ENCODE measurements at places on chromosomes 1 and 21. TPM values are rescaled to one million over a fixed set of nuclear protein-coding genes. Genes with fewer than 3 reads are reported as not detected.

DNA sequence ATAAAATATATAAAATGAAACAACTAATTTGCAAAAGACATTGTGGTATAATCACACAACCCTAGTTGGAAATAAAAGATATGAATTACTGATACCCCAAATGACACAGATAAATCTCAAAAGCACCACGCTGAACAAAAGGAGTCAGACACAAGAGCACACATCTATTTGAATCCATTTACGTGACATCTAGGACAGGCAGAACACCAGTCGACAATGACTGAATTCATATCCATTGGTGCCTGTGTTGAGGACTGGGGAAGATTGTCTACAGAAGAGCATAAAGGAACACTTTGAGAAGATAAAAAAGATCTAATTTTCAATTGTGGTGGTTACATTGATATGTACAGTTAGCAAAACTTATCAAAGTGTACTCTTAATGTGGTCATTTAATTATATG lies 874.1 kb downstream of the LTN1 start:
- no peak for DNase-seq
- H3K4me1 ChIP-seq: peaks cover 3% of the 10 kb centered on the region
- peaks cover 2% of the 10 kb centered on the region for H3K36me3 ChIP-seq
- no peak overlapping the region for H3K4me3 ChIP-seq

DNA sequence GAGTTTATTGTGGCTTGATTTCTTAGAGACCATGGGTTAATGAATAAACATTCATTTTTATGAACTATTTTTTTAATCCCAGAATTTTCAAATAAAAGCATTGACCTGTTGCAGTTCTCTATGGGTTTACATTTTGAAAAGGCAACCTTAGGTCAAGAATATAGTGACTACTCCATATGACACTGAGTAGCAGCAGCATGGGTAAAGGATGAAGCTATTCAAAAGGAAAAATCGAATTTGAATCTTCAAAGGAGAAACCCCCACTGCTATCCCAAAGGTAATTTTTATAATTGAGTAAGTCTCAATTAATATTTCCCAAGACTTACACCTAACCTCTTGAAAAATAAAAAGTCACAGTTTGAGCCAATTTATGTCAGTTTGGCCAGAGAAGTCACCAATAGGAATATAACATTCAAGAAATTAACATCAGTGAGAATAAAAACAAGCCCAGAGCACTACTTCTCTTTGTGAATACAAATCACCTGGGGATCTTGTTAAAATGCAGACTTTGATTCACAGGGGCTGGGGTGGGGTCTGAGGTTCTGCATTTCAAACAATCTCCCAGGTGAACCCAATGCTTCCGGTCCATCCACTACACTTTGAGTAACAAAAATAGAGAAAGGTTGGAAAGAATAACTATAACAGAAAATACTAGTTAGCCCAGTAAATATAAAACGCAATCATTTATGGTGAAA lies 39.8 kb downstream of the USP1 start:
- peaks cover 19% of the 10 kb centered on the region for H3K36me3 ChIP-seq
- no peak overlapping the region for H3K27ac ChIP-seq
- DNase-seq: no peak
- no peaks in the 10 kb centered on the region for H3K27me3 ChIP-seq
- no peaks in the 10 kb centered on the region for H3K4me1 ChIP-seq

- H3K36me3 ChIP-seq: no peaks in the 10 kb centered on the region
- no peak overlapping the region for H3K4me3 ChIP-seq
- peaks cover 2% of the 10 kb centered on the region for H3K27me3 ChIP-seq
- no peak overlapping the region for H3K27ac ChIP-seq
Measured at GRCh38 chr21:45004481-45005247, 64.8 kb downstream of the SLX9 start.

DNA sequence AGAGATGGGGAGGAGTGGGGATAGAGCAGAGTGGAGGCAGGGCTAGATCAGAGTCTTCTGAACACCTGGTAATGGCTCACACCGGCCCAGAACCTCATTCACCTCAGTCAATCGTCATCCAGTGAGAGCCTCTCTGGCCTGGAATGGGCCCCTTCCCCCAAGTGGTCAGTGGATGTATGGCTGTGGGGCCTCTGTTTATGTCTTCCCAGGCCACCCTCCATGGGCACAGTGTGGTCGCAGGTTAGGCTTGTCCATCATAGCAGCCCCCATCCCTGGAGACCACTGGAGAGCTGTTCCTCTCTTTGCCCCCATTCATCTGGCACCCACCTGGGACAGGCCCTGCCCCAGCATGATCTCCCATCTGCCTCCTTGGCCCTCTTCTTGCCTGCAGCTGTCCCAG lies 29.6 kb upstream of the TENT5C start:
- H3K27me3 ChIP-seq: peaks cover 9% of the 10 kb centered on the region
- H3K4me1 ChIP-seq: no peaks in the 10 kb centered on the region
- no peak overlapping the region for H3K27ac ChIP-seq
- no peaks in the 10 kb centered on the region for H3K36me3 ChIP-seq

- no peaks in the 10 kb centered on the region for H3K4me1 ChIP-seq
- H3K4me3 ChIP-seq: no peak overlapping the region
- peaks cover 33% of the 10 kb centered on the region for H3K36me3 ChIP-seq
- no peak for DNase-seq
- H3K27me3 ChIP-seq: peaks cover 14% of the 10 kb centered on the region
Measured at GRCh38 chr1:6464514-6464836, 1.5 kb downstream of the TNFRSF25 start.

Gene ACTL8
- 0.28 TPM for total RNA-seq

Gene DCDC2B
- total RNA-seq: not detected
